Sciatic nerve (tissue), 2 donors: ENCODE measurements at places on chromosomes 4 and X.

DNA sequence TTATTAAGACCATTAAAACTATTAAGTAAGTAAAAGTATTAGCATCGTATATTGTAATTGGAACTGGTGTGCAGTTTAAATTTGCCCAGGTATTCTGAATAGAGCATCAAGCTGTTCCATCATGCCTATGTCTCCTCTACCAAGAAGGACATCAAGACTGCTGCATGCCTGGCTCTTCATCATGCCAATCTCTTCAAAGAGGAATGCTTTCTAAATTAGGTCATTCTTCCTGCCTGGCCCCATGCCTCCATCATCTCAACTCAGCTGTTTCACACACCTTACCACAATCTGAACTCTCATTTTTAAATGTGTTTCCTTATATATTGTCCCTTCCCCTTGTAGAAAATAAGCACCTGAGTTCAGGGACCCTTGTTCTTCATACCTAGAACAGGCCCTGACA lies 270.5 kb upstream of the PPARGC1A start:
- DNase-seq: no peak

DNA sequence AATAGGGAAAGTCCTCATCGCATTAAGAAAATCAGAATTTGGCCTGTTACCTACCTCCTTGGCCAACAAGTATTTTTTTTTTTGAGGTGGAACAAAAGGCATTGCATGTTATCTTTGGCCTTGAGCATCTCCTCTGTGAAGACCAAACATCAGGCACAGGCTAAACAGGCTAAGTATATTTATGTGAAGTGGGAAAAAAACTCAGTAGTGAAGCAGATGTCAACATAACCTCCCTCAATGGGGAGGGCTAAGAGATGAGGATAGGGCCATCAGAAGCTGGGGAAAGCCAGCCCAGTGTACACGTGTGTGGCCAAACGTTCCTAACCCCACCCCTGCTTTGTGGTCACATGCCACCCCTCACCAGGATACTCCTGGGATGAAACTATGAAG lies 102.5 kb downstream of the FNIP2 start:
- DNase-seq: no peak

DNA sequence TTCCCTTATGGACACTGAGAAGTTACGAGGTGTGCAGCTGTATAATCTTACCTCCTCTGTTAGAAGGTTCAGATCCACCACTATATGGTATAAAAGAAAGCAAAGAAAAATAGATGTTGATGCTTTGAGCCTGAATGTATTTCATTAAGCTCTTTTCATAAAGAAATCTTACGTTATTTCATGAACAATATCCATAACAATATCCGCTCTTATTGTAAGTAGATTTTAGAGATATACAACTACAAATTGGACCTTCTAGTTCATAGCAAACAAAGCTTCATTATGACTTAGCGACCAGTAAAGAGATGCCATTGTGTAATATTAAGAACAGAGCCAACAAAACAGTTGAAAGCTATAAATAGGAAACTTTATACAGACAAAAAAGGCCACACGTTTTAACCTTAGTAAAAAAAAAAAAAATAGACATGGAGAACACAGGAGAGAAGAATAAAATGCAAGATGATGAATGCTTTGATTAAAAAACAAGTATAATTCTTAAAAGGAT lies 203.6 kb downstream of the PDGFC start:
- DNase-seq: no peak

- peak; percentile 65 for DNase-seq
These were observed 702 bp downstream of the TSPAN5 start for GRCh38 chr4:98657531-98658286.

- DNase-seq: no peak
These were observed 3.1 kb upstream of the CYSLTR1 start for GRCh38 chrX:78330540-78330939.

DNA sequence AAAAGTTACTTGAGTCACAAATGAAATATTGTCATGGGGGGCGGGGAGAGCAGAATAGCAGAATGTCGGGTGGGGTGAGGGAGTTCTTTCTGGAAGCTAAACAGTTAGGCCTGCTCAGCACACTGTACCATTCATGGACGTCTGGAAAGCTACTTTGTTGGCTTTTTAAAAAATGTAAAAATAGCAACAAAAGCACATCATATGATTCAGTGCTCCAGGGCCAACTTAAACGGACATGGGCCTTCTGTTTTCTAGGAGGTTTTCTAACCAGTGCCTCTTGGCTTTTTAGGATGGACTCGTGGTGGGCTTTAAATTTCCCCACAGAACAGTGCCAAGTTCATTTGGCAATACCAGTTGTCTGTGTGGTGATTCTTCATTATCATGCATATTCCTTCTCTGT lies 57.4 kb upstream of the CLCN4 start:
- DNase-seq: no peak

DNA sequence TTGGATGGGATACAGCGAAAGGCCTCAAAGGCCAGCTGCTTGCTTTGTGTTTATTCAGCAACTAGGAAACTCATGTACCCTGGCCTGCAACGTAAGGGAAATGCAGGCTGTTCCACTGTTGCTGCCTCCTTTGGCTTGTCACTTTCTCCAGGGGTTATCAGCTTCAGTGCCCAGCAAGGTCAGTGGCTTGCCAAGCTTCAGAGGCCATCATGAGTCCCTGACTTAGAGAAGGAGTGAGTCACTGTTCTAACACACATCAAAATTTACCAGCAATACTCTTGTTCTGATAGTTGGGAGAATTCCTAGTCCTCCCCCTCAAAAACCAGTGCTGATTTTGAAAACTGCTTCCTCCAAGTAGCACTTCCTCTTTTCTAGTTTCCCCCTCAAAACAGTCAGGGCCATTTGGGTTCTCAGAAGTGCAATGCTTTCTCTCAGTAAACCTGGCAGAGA lies 250.8 kb downstream of the ARHGAP24 start:
- no peak for DNase-seq

DNA sequence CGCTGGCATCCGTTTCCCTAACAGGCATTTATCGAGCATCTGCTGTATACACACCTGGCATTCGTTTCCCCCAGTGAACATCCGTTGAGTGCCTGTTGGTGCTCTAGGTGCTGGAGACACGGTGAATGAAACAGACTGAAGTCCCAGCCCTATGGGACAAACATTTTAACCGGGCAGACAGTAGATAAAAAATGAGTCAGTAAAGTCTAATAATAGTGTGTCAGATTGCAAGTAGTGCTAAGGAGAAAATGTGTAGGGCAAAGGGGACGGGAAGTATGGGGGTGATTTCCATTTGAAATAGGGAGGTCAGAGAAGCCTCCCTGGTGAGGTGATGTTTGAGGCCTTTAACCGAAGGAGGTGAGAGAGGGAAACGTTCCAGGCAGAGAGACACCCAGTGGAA lies 5.3 kb upstream of the EBP start:
- DNase-seq: no peak

GRCh38 chrX:73127700-73128241 lies 48.5 kb upstream of the PABPC1L2A start:
- DNase-seq: no peak

- no peak for DNase-seq
These were observed 118.1 kb downstream of the SMIM20 start for GRCh38 chr4:26032142-26032541.
